ENCODE measurements at places on chromosomes 13 and 19. TPM values are rescaled to one million over a fixed set of nuclear protein-coding genes. Genes with fewer than 3 reads are reported as not detected.
A peak's percentile ranks its signal among the peaks of the same experiment; 100 is the strongest.

DNA sequence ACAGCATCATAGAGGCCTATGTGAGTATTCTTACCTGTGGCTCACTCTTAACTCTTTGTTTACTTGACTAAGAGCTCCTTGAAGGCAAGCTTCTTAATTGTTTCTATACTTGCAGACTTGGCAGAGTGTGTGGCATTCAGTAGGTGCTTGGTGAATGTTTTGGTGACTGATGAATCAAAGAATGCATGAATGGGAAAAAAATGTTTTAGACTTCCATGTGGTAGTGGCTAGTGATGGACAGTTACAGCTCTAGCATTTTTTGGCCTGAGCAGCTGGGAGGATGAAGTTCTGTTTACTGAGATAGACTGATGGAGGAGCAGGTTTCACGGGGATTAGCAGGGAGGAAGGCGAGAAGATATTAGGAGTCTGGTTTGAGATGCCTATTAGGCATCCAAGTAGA lies 13.6 kb downstream of the HAS1 start:
- DNase-seq = no peak

- DNase-seq = no peak
Observed at GRCh38 chr13:112506046-112506445, 81.9 kb downstream of the TUBGCP3 start.

GRCh38 chr13:23039266-23039935 lies 141.4 kb upstream of the SGCG start:
- DNase-seq = no peak

GRCh38 chr13:88086577-88086976 lies 415.4 kb downstream of the SLITRK5 start:
- DNase-seq = no peak

DNA sequence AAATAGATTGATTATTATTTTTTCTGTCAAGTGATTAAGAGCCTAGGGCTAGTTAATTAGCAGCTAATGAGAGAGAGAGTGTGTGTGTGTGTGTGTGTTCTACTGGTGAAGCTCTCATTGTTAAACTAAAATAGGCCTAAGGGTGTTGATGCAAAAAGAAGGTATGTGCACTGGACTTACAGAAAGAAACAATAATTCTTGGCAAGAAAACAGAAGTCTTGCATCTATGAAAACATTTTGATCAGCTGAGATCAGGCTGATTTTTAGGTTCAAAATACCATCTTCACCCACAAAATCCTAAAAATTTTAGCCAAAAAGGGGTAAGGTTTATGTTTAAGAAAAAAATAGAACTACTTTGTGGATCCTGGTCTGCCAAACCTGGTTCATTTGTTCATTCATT lies 106.5 kb downstream of the POSTN start:
- no peak for DNase-seq

GRCh38 chr19:10593820-10594637 lies 6.9 kb upstream of the AP1M2 start:
- DNase-seq = no peak

DNA sequence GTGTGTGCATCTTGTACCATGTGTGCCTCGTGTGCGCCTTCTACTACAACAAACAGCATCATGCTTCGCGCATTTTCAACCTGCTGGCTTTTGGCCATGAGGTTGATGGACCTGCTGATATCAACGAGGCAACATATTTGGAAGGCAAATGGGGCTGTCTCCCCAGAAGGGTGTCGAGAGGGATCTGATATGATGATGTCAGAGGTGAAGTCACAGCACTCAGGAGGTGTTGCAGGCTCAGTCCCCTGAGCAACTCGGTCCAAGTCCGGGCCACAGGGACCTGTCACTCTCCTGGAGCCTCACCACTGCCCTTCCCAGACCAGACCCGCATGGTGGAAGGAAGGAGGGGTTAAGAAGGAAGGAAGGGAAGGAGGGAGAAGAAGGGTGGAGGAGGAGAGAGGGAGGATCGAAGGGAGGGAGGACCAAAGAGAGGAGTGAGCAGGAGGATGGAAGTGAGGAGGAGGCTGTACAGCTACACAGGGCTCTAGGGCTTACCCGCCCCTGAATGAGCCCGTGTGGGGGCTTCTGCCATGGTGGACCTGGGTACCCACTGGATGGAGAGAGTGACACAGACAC lies 6.7 kb upstream of the C13orf46 start:
- no peak for DNase-seq

- DNase-seq = no peak
Observed at GRCh38 chr13:45446181-45446580, 18.6 kb upstream of the COG3 start.

- DNase-seq = no peak
Observed at GRCh38 chr13:35475960-35476943, at the start of gene MAB21L1. Gene MAB21L1 (minus strand): TSS chr13:35476689. CDS start chr13:35476138, 551 bp downstream.

- DNase-seq = no peak
Observed at GRCh38 chr19:49145573-49146407, 9.4 kb downstream of the HRC start.

GRCh38 chr13:77325371-77325980 lies 1.4 kb downstream of the MYCBP2 start:
- no peak for DNase-seq

- no peak for DNase-seq
Observed at GRCh38 chr13:99847318-99847750, 124.2 kb downstream of the ZIC5 start.

GRCh38 chr13:98484289-98485219 lies 92.4 kb downstream of the STK24 start:
- peak; percentile 91 for DNase-seq

DNA sequence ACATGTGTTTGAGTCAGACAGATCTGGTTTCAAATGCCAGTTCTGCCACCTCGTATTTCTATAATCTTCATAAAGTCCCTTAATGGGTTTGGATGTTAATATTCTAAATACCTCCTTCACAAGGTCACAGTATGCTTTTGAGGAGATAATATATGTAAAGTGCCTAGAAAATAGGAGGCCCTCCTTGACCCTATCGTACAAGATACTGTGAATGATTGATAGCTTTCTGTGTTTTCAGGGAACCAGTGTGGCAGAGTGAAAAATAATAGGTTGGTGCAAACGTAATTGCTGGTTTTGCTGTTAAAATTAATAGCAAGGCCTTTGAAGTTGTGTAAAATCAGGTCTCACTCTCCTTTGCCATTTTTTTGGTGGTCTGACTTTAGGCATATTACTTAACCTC lies 77.5 kb upstream of the SCEL start:
- DNase-seq = no peak

DNA sequence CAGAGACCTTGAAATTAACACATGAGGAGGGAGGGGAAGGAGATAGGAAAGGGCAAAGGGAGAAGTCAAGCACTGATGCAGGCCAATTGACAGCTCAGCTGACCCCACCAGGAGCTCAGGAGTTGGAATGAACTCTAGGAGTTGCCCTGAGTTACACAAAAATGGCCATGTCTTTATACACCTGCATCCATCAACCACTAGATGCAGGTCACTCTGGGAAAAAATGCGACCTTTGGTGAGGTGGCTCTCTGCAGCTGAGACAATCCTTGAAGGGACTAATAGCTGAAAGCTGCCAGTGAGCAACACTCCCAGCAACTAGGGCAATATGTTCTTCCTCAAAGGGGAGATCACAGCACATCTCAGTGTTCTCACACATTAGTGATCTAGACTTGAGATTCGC lies 222.8 kb downstream of the RBM26 start:
- no peak for DNase-seq

Gene ZNF600
- total RNA-seq = 8.4 TPM

Gene RASIP1
- 34.5 TPM for total RNA-seq

Gene OR7D2
- total RNA-seq = not detected

Gene CCDC169
- total RNA-seq = 0.48 TPM

Gene RXFP2
- total RNA-seq = not detected

Gene NKG7
- 3.7 TPM for total RNA-seq

Gene PSG4
- not detected for total RNA-seq
